ENCODE measurements at places on chromosomes 7 and 10.

- DNase-seq: no peak
These were observed 153.5 kb downstream of the ELFN1 start for GRCh38 chr7:1823376-1824150.

DNA sequence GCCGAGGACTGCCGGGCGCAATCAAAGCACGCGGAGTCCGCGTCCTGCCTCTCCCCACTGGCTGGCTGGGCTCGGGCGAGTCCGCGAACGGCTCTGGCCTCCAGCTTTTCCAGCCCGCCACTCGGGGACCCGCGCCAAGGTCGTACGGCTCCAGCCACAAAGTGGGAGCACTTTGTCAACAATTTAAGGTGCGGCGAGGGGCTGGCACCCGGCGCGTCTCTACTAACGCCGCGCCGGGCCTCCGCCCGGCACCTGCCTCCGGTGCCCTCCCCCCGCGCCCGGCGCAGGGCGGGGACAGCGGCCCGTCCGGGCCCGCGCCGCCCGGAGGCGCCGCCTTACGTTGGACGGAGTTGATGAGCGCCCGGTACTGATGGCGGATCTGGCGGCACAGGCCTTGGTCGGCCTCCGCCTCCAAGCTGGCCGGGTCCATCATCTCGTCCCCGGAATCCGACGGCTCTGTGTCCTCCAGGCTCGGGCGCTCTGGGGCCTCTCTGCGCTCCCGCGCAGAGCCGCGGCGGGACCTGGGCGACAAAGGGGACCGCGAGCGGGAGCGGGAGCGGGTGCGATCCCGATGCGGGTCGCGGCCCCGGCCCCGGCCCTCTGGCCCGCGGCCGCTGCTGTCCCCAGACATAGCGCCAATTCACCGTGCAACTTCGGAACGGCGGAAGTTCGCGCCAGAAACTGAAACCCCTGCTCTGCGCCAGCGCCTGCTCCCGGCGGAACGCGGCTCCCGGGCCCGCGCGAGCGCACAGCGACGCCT is at the start of gene NSMCE4A:
Gene NSMCE4A (minus strand): TSS at position 683 of the 760 bp plus-strand sequence. CDS start 52 bp downstream, at position 631.
- peak; percentile 79 for DNase-seq

GRCh38 chr7:55179931-55180682 is 161.3 kb downstream of the EGFR start:
- DNase-seq: no peak

GRCh38 chr10:3786295-3787015 is 1.4 kb upstream of the KLF6 start:
- peak; percentile 62 for DNase-seq

- no peak for DNase-seq
These were observed 63.2 kb upstream of the TOMM7 start for GRCh38 chr7:22885797-22886261.

DNA sequence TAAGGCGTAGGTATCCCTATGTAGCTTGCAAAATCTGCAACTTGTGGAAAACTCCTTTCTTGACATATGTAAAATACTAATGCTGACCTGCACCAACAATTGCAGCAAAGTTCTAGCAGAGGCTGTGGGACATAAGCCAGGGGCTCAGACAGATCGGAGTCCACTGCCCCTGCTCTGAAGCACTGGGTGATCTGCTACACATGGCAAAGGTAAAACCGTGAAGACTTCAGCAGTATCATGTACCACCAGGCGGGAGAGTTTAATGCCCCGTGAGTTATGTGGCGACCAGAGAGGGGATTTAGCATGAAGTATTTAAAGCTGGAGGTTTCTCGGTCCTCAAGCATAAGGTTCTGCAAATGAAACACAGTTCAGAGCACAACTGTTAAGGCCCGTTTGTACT is 76.4 kb downstream of the ABCC2 start:
- DNase-seq: no peak
